ENCODE measurements at places on chromosomes 1 and 21. TPM values are rescaled to one million over a fixed set of nuclear protein-coding genes. Genes with fewer than 3 reads are reported as not detected.

GRCh38 chr1:76657623-76658022 lies 209.7 kb upstream of the ST6GALNAC5 start:
- H3K27ac ChIP-seq: no peak overlapping the region
- no peaks in the 10 kb centered on the region for H3K4me1 ChIP-seq
- DNase-seq: no peak
- no peaks in the 10 kb centered on the region for H3K36me3 ChIP-seq
- H3K27me3 ChIP-seq: no peaks in the 10 kb centered on the region

GRCh38 chr1:3404301-3404700 lies 50.2 kb upstream of the ARHGEF16 start:
- no peak overlapping the region for H3K27ac ChIP-seq
- no peaks in the 10 kb centered on the region for H3K27me3 ChIP-seq
- no peak for DNase-seq
- H3K4me3 ChIP-seq: no peak overlapping the region
- H3K4me1 ChIP-seq: peaks cover 11% of the 10 kb centered on the region

- H3K27me3 ChIP-seq: no peaks in the 10 kb centered on the region
- no peaks in the 10 kb centered on the region for H3K36me3 ChIP-seq
- no peak overlapping the region for H3K27ac ChIP-seq
- no peaks in the 10 kb centered on the region for H3K4me1 ChIP-seq
- H3K4me3 ChIP-seq: no peak overlapping the region
- DNase-seq: no peak
Observed at GRCh38 chr1:48555271-48555670, 83.3 kb upstream of the SPATA6 start.

GRCh38 chr1:241603731-241604245 lies 36.4 kb downstream of the CHML start:
- no peak overlapping the region for H3K27ac ChIP-seq
- no peaks in the 10 kb centered on the region for H3K36me3 ChIP-seq
- H3K4me3 ChIP-seq: no peak overlapping the region
- DNase-seq: no peak
- H3K4me1 ChIP-seq: peaks cover 6% of the 10 kb centered on the region
- H3K27me3 ChIP-seq: no peaks in the 10 kb centered on the region

- no peak overlapping the region for H3K4me3 ChIP-seq
- no peak overlapping the region for H3K27ac ChIP-seq
- H3K4me1 ChIP-seq: no peaks in the 10 kb centered on the region
Observed at GRCh38 chr21:43997766-43998742, 14.1 kb upstream of the TRAPPC10 start.

- peaks cover 25% of the 10 kb centered on the region for H3K4me1 ChIP-seq
- DNase-seq: peak; percentile 15
- H3K27me3 ChIP-seq: no peaks in the 10 kb centered on the region
- H3K27ac ChIP-seq: peak overlapping the region; percentile 70
Observed at GRCh38 chr1:20949871-20950590, 162.9 kb upstream of the HP1BP3 start.

- H3K4me3 ChIP-seq: no peak overlapping the region
- DNase-seq: no peak
- no peak overlapping the region for H3K27ac ChIP-seq
- no peaks in the 10 kb centered on the region for H3K27me3 ChIP-seq
Observed at GRCh38 chr1:40755067-40755466, 28.5 kb upstream of the KCNQ4 start.

DNA sequence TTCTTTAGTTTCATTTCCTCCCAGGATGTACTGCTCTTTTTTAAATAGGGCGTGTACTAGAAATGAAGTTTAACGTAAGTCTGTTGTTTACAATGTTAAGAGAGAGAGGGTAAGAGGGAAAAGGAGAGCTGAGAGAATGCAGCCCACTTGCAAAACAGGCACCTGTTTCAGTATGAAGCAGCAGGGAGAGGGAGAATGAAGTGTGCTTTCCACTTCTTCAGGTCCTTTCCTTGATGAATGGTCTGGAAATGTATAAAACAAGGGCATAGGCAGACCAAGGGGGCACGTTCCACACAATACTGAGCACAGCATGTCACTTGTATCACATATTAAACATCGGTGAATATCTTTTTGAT lies 2.0 kb downstream of the KCNA3 start:
- no peak for DNase-seq
- H3K27me3 ChIP-seq: peaks cover 100% of the 10 kb centered on the region
- H3K27ac ChIP-seq: no peak overlapping the region
- no peaks in the 10 kb centered on the region for H3K4me1 ChIP-seq

- DNase-seq: peak; percentile 84
- H3K4me3 ChIP-seq: peak overlapping the region; percentile 4
- H3K4me1 ChIP-seq: peaks cover 22% of the 10 kb centered on the region
- H3K27ac ChIP-seq: peak overlapping the region; percentile 53
Observed at GRCh38 chr1:29271724-29272123, 35.4 kb downstream of the PTPRU start.

DNA sequence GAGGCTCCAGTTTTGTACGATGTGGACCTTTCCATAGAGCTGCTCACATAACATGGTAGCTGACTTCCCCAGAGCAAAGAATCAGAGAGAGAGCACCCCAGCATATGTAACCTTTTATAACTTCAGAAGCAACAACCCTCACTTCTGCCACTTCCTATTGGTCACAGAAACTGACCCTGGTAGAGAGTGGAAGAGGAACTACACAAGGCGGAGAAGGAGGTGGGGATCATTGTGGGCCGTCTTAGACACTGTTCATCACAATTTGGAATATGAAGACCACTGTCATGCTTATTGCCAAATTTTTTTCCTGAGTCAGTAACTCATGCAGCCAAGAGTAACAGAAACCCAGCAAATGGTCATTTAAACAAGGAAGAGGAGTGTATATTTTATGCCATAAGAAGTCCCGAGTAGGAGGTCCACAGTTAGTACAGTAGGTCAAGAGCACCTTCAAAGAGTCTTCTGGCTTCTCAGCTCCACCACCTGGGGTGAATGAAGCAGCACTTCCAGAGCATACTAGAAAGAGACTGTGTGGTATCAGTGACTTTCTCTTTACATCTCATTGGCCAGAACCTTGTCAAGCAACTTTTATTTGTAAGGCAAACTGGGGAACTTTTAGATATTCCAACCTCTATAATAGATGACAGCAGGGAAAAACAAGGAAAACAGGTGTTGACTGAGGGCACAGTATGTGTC lies 71.8 kb downstream of the ODF2L start:
- DNase-seq: no peak
- no peak overlapping the region for H3K27ac ChIP-seq
- H3K4me1 ChIP-seq: no peaks in the 10 kb centered on the region
- H3K4me3 ChIP-seq: no peak overlapping the region
- no peaks in the 10 kb centered on the region for H3K27me3 ChIP-seq

GRCh38 chr21:42337830-42338728 lies 12.7 kb downstream of the TFF2 start:
- no peaks in the 10 kb centered on the region for H3K36me3 ChIP-seq
- H3K27ac ChIP-seq: no peak overlapping the region
- no peak overlapping the region for H3K4me3 ChIP-seq
- no peaks in the 10 kb centered on the region for H3K27me3 ChIP-seq

DNA sequence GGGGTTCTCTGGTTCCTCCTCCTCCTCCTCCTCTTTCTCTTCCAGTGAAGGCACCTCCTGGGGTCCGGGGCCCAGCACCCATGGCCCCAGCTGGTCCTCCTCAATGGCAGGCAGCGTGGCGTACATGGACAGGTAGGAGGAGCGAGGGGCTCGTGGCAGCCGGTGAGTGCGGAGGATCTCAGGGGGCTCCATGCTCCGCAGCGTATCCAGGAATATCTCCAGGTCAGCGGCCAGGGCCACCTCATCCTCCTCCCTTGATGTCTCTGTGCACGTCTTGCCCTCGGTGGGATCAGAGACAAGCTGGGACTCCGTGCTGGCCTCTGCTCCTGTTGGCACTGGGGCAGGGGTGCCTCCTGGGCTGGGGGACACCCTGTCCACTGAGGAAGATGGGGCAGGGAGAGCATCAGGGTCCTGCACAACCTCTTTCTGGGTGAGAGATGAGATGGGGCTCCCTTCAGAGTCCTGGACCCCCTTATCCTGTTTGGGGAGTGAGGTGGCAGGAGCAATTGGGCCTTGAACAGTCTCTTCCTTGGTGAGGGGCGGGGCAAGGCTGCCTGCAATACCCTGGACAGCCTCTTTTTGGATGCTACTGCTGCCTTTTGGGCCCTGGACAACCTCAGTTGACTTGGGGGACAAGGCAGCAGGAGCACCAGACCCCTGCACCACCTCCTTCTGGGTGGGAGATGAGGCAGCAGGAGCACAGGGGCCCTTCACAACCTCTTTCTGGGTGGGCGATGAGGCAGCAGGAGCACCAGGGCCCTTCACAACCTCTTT lies 9.6 kb downstream of the CRYBG2 start:
- H3K4me1 ChIP-seq: no peaks in the 10 kb centered on the region
- no peak overlapping the region for H3K4me3 ChIP-seq

DNA sequence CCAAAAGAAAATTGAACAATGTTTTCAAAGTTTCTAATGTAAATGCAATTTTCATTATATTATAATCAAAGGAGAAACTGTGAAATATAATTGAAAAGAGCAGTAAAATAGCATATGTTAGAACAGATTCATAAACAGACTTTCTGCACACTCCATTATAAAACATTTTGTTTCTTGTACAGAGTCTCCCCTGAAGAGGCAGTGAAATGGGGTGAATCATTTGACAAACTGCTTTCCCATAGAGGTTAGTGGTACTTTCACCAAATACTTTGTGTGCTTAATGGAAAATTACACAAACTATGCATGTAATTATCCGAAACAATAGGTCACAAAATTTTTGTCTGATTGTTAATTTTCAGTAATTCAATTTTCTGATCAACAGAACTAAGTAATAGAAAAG lies 1.9 kb downstream of the RGS18 start:
- no peak overlapping the region for H3K4me3 ChIP-seq
- H3K4me1 ChIP-seq: no peaks in the 10 kb centered on the region
- DNase-seq: no peak
- H3K36me3 ChIP-seq: no peaks in the 10 kb centered on the region

DNA sequence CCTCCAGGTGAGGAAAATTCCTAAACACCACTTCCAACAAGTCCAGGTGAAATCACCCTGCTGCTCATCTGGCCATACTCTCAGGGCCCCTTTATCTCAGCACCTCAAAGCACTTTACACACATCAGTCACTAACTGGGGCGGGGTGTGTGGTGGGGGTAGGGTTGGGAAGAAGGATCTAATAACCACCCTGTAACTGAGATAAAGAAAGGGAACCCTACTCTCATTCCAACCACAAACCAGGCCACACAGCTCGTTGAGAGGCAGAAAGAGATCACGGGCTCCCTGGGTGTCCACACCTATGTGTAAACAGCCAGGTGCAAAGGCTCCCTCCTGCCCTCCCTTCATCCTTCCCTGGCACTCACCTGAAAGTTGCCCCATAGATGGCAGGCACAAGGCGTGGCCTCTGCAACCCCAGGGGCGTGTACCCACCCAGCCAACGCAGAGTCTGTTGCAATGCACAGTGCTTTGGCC lies 20.4 kb downstream of the GPR161 start:
- no peak overlapping the region for H3K4me3 ChIP-seq
- no peaks in the 10 kb centered on the region for H3K27me3 ChIP-seq

GRCh38 chr1:18528616-18529015 lies 47.9 kb downstream of the KLHDC7A start:
- H3K27ac ChIP-seq: no peak overlapping the region
- no peaks in the 10 kb centered on the region for H3K4me1 ChIP-seq
- H3K27me3 ChIP-seq: no peaks in the 10 kb centered on the region
- H3K36me3 ChIP-seq: no peaks in the 10 kb centered on the region

GRCh38 chr1:156571261-156571852 lies 1.0 kb downstream of the IQGAP3 start:
- H3K4me3 ChIP-seq: peak overlapping the region; percentile 68
- H3K36me3 ChIP-seq: no peaks in the 10 kb centered on the region
- DNase-seq: no peak
- H3K4me1 ChIP-seq: peaks cover 6% of the 10 kb centered on the region
- H3K27ac ChIP-seq: no peak overlapping the region

DNA sequence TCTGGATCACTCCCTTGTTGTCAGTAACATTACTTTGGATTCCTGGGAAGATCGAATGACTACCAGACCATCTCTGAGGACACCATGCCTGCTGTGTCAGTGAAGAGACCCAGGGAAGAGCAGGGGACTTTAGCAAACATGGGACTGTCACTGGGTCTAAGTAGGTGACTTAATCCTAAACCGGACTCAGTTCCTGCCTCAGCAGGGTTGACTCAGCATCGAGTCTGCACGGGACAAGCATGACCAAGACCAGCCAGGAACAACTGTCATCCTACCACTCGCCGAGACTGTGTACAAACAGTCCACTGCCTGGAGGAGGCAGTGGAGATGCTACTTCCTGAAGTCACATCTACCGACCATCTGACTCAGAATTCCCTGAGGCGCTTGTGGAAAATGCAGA lies 53.2 kb upstream of the RAB4A start:
- no peaks in the 10 kb centered on the region for H3K27me3 ChIP-seq
- no peaks in the 10 kb centered on the region for H3K36me3 ChIP-seq
- H3K4me3 ChIP-seq: no peak overlapping the region
- no peak for DNase-seq

GRCh38 chr21:26965907-26966581 lies 844 bp downstream of the ADAMTS5 start:
- peak overlapping the region; percentile 53 for H3K4me3 ChIP-seq
- peak; percentile 80 for DNase-seq
- peaks cover 64% of the 10 kb centered on the region for H3K27me3 ChIP-seq
- H3K27ac ChIP-seq: no peak overlapping the region
- H3K36me3 ChIP-seq: no peaks in the 10 kb centered on the region

DNA sequence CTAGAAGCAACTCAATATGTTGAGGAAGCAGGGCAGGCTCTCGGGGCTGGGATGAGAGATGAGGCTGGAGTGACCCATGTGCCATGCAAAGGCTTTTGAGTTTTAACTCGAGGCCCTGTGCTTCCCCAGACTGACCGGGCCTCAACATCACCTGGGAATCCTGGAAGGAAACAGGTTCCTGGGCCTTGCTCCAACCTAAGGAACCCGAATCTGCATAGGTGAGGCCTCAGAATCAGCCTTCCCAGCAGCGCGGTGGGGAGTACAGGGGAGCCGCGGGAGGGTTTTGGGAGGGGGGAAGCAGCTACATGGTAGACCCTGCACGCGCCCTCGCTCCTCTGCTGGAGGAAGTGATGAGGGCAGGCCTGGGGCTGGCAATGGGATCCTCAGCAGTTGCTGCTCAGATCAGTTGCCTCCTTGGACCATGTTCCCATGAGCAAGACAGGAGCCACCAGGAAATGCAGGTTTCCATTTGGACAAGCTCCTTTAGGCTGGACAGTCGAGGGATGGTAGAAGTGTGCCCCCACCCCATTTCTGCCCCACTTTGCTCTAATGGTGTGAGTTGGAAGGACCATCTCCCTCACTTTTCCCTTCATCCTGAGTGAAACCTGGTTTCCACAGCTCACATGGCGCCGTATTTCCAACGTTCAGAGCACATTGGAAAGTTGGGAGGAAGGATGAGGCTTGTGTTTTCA lies 4.5 kb upstream of the KIAA1614 start:
- no peak overlapping the region for H3K4me3 ChIP-seq
- H3K4me1 ChIP-seq: no peaks in the 10 kb centered on the region
- DNase-seq: no peak
- peaks cover 27% of the 10 kb centered on the region for H3K27me3 ChIP-seq
- H3K36me3 ChIP-seq: no peaks in the 10 kb centered on the region
- no peak overlapping the region for H3K27ac ChIP-seq

TMEM79 gene
- total RNA-seq: 3.2 TPM

SLC6A17 gene
- total RNA-seq: 0.06 TPM

FAM110D gene
- 0.28 TPM for total RNA-seq

ADAMTS4 gene
- total RNA-seq: 1.3 TPM

CIART gene
- 25.3 TPM for total RNA-seq

PCSK9 gene
- total RNA-seq: 4.5 TPM

ZMYND12 gene
- 2.1 TPM for total RNA-seq

CA6 gene
- not detected for total RNA-seq
